ENCODE measurements at places on chromosomes 11 and 22.
A peak's percentile ranks its signal among the peaks of the same experiment; 100 is the strongest.

DNA sequence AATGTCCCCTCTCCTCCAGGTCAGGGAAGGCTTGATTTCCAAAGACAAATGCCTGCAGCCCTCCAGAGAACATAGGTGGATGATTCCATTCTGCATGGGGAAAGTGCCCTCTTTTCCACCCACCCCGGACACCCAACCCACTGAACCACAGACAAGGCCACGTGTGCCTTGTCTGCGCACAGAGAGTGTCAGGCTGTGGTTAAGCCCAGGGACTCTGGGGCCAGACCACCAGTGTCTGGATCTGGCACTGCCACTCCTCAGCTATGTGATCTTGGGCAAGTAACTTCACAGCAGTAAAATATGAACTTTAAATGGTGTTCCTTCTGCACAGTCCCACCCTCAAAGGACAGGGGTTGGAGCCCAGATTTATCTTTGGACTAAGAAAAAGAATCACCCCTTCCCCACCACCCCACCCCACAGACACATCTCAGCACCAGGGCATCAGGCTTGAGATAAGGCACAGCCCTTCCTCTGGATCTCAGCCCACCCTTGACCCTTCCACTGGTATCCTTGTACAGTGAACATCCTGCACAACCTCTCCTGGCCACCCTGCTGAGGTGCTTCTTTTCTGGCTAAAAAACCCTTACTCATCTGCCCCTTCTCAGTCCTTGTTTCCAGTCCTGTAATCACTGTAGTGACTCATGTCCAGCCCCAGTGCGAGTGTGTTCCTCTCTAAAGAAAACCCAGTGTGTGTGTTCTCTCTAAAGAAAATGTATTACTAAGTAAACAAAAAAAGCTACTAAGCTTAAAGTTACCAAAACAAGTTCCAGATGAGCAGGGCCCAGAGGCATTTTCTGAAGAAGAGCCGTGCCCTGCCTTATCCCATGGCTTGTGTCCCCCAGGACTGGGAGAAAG, 1.9 kb upstream of the PTGDR2 start:
- no peak for DNase-seq

- no peak for DNase-seq
Observed at GRCh38 chr11:40129266-40129665, 1330.2 kb downstream of the LRRC4C start.

- DNase-seq: no peak
Observed at GRCh38 chr11:134334796-134335571, 3.2 kb downstream of the GLB1L2 start.

GRCh38 chr11:1877211-1878136, 14.2 kb downstream of the PRR33 start:
- no peak for DNase-seq

DNA sequence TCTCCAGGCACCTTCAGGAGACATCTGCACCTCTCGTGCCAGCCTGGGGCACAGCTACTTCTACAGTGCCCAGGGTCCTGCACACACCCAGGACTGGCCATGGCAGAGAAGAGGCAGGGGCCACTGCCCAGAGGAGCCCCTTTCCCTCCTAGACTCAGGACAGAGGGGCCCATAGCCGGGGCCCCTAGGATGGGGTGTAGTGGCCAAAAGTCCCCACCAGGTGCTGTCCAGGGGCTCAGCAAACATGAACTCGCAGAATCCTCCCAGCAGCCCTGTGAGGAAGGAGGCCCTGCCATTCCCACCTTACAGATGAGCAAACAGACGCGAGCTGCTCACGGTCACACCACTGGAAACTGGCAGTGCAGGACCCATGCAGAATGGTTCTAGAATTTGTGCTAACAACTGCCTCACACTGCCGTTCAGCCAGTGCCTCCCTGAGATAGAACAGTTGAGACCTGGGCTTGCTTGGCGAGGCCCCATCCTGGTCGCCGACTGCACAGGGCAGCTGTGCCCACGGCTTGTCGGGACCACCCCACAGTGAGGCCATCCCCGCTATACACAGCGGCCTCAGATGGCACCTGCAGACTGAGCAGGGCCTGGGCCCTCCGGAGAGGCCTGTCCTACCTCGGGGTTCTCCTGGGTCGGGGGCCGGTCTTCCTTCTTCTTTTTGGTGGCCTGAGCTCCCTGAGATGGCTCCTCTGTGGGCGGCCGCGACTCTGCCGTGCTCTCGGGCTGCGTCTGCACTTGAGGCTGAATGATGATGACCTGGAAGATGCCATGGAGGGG, 96.4 kb downstream of the PHF21B start:
- no peak for DNase-seq

DNA sequence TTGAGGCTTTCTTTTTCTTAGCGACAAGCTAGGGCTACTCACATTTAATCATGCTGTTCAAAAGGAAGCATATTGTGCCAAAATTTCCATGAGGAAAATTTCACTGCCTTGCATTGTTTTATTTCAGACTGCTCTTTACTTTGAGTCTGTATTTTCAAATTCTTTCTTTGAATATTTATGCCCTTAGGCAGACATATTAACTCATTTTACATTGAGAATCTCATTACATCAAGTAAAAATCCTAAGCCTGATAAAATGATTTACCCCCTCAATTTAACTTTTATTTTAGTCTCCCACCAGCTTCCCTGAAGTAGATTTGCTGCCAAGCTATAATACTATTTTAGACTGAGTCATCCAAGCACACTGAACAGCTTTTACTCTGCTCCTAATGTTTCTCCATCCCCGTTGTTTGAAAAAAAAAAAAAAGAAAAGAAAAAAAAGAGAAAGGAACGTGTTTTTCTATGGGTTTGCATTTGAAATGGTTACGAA, 189.3 kb upstream of the MTMR2 start:
- DNase-seq: no peak

GRCh38 chr11:129710423-129710822, 105.2 kb upstream of the TMEM45B start:
- DNase-seq: no peak

DNA sequence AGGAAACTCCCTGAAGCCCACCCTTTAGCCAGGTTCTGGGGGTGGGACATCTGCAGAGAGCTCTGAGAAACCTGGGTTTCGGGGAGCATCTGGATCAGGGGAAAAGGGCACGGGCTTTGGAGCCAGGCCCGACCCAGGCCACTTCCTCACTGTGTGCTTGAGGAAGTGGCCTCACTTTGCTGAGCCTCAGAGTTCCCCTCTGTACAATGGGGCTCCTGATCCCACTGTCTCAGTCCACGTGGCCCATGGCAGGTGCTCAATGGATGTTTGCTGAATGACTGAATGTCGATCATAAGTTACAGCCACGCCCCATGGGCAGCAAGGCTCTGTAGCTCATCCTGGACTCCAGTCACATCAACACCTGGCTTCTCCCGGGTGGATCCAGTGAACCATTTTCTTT, 1.3 kb downstream of the CRYBB3 start:
- no peak for DNase-seq

DNA sequence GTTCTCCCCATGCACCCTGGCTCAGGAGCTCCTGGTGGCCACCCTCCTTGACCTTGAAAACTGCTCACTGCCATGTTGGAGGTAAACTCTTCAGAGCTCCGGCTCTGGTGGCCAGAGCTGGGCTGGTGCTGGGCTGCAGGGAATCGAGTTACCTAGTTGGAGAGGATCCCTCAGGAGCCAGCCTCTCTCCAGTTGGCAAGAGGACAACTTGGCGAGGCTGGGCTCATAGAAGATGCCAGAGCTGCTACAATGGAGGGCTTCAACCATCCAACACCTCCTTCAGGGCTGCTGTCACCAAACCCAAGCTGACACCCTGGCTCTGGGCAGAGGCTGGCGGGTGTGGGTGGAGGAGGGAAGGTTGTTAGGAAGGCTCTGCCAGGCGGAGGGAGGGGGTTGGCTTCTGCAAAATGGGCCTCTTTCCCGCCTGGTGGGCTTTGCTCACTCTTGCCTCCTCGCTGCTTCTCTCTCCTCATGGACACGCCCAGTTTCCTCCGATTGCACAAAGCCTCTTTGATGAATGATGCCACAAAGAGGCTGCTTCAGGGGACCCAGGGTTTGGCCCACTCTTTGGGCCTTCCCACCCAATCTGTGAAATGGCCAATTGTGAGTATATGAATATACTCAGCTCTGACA, 53.1 kb downstream of the THAP12 start:
- no peak for DNase-seq

- DNase-seq: peak; percentile 21
Observed at GRCh38 chr11:86800076-86800959, at the start of gene PRSS23. PRSS23 (plus strand) TSS chr11:86800542; CDS start chr11:86807644, 7,102 bp downstream.

- DNase-seq: peak; percentile 34
Observed at GRCh38 chr11:117143390-117143789, 697 bp upstream of the PAFAH1B2 start.

GRCh38 chr11:67406969-67407687, 3.2 kb downstream of the TBC1D10C start:
- no peak for DNase-seq

DNA sequence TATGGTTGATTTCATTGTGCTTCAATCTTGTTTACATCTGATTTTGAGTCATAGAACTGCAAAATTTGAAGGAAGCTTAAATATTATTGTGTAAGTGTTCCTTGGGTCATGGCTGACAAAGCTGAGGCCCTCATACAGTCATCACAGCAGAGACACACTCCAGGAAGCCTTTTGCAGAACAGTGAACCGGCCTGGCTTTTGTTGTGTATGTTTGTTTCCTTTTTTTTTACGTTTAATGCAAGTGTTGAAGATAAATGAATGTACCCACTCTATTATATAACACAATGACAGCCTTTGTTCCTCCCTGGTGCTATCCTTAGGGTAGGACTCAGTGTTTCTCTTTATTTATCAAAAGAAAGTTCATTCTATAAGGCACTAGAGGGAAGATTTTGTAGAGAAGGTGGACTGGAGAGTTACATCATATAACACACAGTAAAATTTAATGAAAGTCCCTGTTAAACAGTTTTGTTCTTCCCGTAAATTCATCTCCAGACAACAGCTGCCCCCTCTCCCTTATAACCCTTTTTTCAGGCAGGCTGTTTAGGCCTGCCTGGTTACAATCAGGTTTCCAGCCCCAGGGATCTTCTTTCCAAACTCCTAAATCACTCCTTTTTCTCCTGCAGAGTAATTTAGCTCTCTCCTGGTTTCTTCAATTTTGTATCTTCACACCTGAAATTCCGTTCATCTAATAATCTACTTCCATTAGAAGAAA, 34.3 kb upstream of the CSTF3 start:
- no peak for DNase-seq

DNA sequence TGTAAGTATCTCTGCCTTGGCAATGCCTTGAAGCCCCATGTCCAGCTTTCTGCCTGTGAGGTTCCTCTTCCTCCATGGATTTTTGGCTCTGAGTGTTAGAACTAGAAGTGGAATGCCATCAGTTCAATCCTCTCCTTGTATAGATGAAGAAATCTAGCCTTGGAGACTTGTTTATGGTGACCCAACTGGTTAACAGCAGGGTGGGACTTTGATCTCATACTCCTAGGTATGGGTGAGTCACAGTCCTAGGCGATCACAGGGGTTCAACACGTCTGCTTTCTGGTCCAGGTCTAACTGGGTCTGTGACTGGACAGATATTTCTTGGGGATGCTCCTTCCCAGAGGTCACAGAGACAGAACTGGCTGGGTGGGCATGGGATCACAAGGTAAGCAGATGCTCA, 9.2 kb upstream of the MTFP1 start:
- DNase-seq: no peak

- no peak for DNase-seq
Observed at GRCh38 chr11:40642284-40642683, 817.2 kb downstream of the LRRC4C start.

GRCh38 chr22:32473388-32473952, 1.1 kb upstream of the FBXO7 start:
- DNase-seq: peak; percentile 24

DNA sequence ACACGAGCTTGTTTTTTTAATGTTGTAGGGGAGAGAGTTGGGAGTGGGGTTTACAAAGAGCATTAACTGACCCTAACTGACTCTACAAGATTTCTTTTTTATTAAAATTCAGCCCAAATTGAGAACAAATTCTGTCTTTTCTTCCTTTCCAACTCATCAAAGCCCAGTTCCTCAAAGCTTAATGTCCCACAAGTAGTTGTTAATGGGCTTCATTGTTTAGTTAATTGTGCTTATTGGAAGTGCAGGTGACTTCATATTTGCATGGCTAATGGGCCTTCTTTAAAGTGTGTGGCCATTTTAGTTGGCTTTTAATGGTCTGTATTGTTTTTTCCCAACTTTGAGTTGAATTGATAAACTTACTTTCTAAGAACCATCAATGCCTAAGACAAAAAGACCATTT, 39.8 kb downstream of the MPPED2 start:
- DNase-seq: no peak

GRCh38 chr11:12330485-12331231, 46.7 kb upstream of the PARVA start:
- DNase-seq: no peak

DNA sequence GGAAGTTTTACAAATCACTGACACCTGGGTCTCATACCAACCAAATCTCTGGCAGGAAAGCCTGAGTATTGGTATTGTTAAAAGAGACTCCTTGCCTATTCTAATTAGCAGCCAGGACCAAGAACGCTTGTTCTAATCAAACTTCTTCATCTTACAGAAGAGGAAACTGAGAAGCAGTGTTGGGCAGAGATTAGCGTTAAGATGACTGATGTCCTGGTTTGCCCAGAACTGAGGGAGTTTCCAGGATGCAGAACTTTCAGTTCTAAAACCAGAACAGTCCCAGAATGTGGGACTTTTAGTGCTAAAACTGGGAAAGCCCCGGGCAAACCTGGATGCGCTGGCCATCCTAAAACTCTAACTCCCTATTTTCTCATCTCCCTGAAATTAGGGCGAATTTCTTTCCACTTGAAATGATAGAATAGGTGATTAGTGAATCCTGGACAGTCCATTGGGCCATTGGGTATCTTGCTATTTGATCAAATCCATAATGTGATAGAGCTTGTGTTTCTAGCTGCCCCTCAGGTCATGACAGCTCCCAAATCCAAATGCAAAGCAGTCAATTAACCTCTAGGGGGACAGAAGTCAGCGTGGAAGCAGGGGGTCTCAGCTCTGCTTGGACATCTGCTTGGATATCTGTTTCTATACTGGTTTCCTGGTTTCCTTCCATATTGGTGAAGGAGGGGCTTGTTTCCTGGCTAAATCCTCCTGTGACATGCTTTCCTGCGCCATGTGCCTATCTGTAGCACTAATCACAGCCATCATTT, 16.0 kb upstream of the TMPRSS13 start:
- DNase-seq: no peak

DNA sequence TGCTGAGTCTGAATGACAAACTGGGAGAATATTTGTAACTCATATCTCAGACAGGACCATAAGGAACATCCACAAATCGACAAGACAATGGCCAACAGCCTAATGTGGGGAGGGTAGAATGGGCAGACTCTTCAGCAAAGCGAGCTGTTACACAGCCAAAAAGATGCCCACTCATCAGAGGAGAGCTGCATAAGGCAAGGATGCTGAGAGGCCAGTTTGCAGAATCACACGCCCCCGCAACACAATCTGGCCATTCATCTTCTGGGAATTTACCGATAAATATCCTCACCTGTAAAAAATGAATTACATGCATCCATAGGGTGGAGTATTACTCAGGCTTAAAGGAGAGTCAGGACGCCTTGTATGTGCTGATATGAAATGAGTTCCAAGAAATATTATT, 57.5 kb upstream of the SLC22A12 start:
- DNase-seq: no peak
